ENCODE measurements at places on chromosomes 6 and 20. TPM values are rescaled to one million over a fixed set of nuclear protein-coding genes. Genes with fewer than 3 reads are reported as not detected.

The E2F1 gene
- total RNA-seq, result 67.8 TPM

The CLDN20 gene
- not detected for total RNA-seq

The SLC22A3 gene
- total RNA-seq, result not detected

The DLK2 gene
- total RNA-seq, result 1.6 TPM

The HM13 gene
- total RNA-seq, result 110 TPM

The RPN2 gene
- total RNA-seq, result 123 TPM

The C6orf163 gene
- total RNA-seq, result 1.1 TPM

The GABRR2 gene
- total RNA-seq, result 0.51 TPM

The TMEM74B gene
- total RNA-seq, result 1.3 TPM

The SCP2D1 gene
- not detected for total RNA-seq

The PGC gene
- not detected for total RNA-seq

The TP53TG5 gene
- total RNA-seq, result 0.55 TPM

The PLG gene
- not detected for total RNA-seq

- peak; percentile 77 for DNase-seq
- peaks cover 3% of the 10 kb centered on the region for H3K36me3 ChIP-seq
Observed at GRCh38 chr20:64077876-64078551, 1.3 kb downstream of the RGS19 start.

DNA sequence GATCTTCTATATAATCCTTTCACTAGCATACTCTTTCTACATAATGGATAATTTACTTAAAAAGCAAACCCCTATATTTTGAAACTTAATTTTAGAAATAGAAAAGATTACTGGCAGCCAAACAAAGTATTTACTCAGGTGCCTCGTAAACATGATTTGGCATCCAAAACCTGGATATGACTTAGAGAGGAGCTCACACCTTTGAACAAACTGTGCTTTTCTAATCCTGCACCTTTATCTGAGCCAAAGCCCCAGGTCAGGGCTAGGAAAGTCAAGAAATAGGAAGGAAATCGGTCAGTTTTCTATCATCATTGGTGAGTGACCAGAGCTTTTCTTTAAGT lies 170.9 kb downstream of the PHF3 start:
- no peak overlapping the region for H3K27ac ChIP-seq
- no peaks in the 10 kb centered on the region for H3K36me3 ChIP-seq
- H3K4me3 ChIP-seq, result no peak overlapping the region

DNA sequence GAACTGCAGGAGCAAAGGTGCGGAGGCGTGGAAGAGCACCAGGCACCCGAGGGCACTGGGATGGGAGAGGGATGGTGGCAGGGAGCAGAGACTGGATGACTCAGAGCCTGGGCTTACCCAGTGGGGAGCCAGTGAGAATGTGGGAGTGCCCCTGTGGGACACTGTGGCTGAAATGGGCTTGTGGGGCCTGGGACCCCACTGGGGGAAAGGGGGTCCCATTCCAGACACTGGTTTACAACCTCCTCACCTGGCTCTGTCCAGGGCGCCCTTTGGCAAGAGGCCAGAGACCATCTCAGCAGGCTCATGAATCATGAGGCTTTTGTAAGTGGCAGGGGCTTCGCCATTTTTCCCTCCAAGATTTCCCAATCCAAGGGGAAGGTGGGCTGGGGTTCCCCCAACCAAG lies 124.0 kb upstream of the MAFB start:
- H3K36me3 ChIP-seq, result no peaks in the 10 kb centered on the region
- H3K27ac ChIP-seq, result no peak overlapping the region
- DNase-seq, result no peak
- H3K27me3 ChIP-seq, result no peaks in the 10 kb centered on the region
- H3K4me1 ChIP-seq, result no peaks in the 10 kb centered on the region
- H3K4me3 ChIP-seq, result no peak overlapping the region

GRCh38 chr6:49205526-49205925 lies 257.5 kb downstream of the MMUT start:
- no peak overlapping the region for H3K27ac ChIP-seq
- H3K4me3 ChIP-seq, result no peak overlapping the region
- no peaks in the 10 kb centered on the region for H3K36me3 ChIP-seq
- H3K4me1 ChIP-seq, result no peaks in the 10 kb centered on the region
- H3K27me3 ChIP-seq, result no peaks in the 10 kb centered on the region
- no peak for DNase-seq

GRCh38 chr20:15767999-15768741 lies 805.1 kb downstream of the KIF16B start:
- no peak overlapping the region for H3K4me3 ChIP-seq
- H3K27ac ChIP-seq, result no peak overlapping the region
- no peaks in the 10 kb centered on the region for H3K27me3 ChIP-seq
- H3K36me3 ChIP-seq, result no peaks in the 10 kb centered on the region
- DNase-seq, result no peak

DNA sequence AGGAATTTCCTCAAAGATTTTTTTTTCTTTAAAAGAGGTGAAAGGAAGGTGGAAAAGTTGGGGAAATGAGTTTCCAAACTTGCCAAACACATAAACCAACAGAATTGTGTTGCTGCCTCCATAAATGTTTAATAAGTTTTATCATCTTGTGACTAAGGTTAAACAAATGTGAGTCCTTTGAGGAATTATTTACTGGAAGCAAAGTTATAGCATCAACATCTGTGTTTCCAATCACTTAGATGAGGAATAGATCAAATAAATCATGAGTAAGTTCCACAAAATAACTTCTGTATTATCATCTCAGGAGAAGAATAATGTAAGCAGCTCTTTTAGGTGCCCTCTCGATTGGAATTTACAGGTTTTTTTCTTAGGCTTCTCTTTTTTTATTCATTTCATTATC lies 20.5 kb downstream of the TSHZ2 start:
- no peaks in the 10 kb centered on the region for H3K27me3 ChIP-seq
- no peak overlapping the region for H3K4me3 ChIP-seq
- H3K4me1 ChIP-seq, result peaks cover 20% of the 10 kb centered on the region
- H3K27ac ChIP-seq, result no peak overlapping the region

- no peak overlapping the region for H3K4me3 ChIP-seq
- no peaks in the 10 kb centered on the region for H3K27me3 ChIP-seq
- H3K4me1 ChIP-seq, result peaks cover 19% of the 10 kb centered on the region
- DNase-seq, result no peak
Observed at GRCh38 chr6:87825821-87826221, 123.8 kb upstream of the AKIRIN2 start.

- no peak overlapping the region for H3K4me3 ChIP-seq
- no peaks in the 10 kb centered on the region for H3K27me3 ChIP-seq
- peaks cover 2% of the 10 kb centered on the region for H3K4me1 ChIP-seq
- H3K27ac ChIP-seq, result no peak overlapping the region
Observed at GRCh38 chr20:13426870-13427269, 205.8 kb downstream of the ISM1 start.

GRCh38 chr6:49906526-49906925 lies 40.2 kb upstream of the CRISP1 start:
- H3K36me3 ChIP-seq, result no peaks in the 10 kb centered on the region
- no peaks in the 10 kb centered on the region for H3K27me3 ChIP-seq
- H3K4me1 ChIP-seq, result no peaks in the 10 kb centered on the region
- no peak overlapping the region for H3K4me3 ChIP-seq
- DNase-seq, result no peak
- H3K27ac ChIP-seq, result no peak overlapping the region

DNA sequence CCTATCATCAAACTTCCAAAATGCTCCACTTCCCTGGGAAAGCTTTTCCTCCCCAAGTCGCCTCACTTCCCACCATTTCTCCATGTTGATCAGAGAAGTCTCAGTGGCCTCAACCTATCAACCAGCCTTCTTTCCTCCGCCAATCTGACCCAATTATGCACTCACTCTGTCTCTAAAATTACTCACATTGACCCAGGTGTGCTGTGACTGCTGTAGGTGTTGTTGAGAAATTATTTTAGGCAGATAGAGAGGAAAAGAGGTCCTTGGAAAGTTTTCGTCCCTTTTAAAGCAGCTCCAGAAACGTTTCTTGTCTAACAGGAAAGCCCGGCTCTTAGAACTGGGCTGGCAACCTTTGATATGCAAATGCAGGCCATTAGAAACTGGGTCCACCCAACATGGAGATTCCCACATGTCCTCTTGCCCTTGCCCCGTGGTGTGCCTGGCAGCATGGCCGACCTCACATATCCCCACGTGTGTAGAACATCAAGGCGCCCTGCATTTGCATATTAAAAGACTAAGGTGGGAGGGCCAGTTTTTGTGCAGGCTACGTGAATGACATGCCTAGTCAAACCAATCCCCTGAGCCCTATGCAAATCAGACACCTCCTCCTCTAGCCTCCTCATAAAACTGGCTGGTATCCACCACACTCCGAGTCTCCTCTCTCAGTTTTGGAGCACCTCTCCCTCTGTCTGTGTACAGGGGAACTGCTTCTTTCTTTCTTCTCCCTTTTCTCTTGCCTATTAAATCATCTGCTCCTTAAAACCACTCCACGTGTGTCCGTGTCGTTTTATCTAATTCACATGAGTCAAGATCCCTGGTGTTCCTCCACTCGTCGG lies 12.9 kb downstream of the IPCEF1 start:
- no peak overlapping the region for H3K27ac ChIP-seq
- peaks cover 15% of the 10 kb centered on the region for H3K27me3 ChIP-seq
- H3K4me3 ChIP-seq, result no peak overlapping the region
- H3K4me1 ChIP-seq, result no peaks in the 10 kb centered on the region

DNA sequence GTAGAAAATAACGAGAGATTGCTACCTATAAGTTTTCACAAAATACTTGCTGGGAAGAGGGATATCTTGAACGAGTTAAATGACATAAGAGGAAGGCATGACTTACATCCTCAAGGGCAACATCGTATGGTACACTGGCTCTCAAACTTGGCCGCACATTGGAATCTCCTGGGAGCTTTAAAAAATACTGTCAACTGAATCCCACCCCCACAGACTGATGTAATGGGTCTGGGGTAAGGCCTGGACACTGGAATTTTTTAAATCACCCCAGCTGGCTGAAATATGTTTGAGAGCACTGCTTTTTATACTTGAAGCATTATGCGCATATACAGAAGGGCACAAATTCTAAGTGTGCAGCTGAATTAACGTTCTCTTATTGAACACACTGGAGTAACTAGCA lies 8.0 kb upstream of the TSHZ2 start:
- no peaks in the 10 kb centered on the region for H3K27me3 ChIP-seq
- H3K27ac ChIP-seq, result no peak overlapping the region
- no peak for DNase-seq
- H3K4me3 ChIP-seq, result no peak overlapping the region
- H3K36me3 ChIP-seq, result no peaks in the 10 kb centered on the region
- H3K4me1 ChIP-seq, result no peaks in the 10 kb centered on the region

DNA sequence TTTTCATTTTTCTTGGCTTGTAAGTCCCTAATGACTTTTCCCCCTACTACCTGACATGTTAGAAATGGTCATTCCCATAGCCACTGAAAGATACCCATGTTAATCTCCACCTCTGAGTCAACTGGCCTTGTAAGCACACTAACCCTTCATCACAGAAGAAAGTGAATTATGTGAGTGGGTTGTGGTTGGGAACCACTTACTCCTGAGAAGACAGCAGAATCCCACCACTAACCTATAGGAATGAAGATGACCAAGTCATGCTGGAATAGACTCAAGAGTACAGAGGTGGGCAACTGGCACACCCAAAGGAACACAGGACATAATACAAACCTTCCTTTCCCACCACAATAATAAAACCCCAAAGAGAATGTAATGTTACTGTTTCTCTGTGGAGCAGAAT lies 30.1 kb downstream of the RAMACL start:
- H3K36me3 ChIP-seq, result peaks cover 3% of the 10 kb centered on the region
- no peak for DNase-seq
- H3K4me3 ChIP-seq, result no peak overlapping the region
- peaks cover 2% of the 10 kb centered on the region for H3K4me1 ChIP-seq
- H3K27ac ChIP-seq, result no peak overlapping the region

DNA sequence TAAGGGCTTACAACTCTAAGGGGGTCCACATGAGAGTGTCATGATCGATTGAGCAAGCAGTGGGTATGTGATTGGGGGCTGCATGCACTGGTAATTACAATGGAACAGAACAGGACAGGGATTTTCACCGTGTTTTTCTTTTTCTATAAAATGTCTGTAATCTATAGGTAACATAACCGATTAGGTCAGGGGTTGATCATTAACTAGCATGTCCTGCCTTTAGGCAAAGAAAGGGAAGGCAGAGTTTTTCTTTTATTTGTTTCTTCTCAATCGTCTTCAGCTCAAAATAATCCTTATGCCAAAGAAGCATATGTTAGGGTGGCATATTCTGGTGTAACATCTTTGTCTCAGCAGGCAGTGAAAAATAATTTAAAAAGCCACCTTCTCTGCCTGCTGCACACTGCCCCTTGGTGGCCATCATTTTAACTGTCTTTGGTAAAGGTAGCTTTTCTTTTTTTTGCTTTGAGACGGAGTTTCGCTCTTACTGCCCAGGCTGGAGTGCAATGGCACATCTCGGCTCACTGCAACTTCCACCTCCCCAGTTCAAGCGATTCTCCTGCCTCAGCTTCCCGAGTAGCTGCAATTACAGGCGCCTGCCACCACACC lies 9.7 kb upstream of the CEP43 start:
- DNase-seq, result peak; percentile 53
- no peak overlapping the region for H3K4me3 ChIP-seq
- no peaks in the 10 kb centered on the region for H3K36me3 ChIP-seq
- H3K27me3 ChIP-seq, result no peaks in the 10 kb centered on the region
- peaks cover 24% of the 10 kb centered on the region for H3K4me1 ChIP-seq
- no peak overlapping the region for H3K27ac ChIP-seq

DNA sequence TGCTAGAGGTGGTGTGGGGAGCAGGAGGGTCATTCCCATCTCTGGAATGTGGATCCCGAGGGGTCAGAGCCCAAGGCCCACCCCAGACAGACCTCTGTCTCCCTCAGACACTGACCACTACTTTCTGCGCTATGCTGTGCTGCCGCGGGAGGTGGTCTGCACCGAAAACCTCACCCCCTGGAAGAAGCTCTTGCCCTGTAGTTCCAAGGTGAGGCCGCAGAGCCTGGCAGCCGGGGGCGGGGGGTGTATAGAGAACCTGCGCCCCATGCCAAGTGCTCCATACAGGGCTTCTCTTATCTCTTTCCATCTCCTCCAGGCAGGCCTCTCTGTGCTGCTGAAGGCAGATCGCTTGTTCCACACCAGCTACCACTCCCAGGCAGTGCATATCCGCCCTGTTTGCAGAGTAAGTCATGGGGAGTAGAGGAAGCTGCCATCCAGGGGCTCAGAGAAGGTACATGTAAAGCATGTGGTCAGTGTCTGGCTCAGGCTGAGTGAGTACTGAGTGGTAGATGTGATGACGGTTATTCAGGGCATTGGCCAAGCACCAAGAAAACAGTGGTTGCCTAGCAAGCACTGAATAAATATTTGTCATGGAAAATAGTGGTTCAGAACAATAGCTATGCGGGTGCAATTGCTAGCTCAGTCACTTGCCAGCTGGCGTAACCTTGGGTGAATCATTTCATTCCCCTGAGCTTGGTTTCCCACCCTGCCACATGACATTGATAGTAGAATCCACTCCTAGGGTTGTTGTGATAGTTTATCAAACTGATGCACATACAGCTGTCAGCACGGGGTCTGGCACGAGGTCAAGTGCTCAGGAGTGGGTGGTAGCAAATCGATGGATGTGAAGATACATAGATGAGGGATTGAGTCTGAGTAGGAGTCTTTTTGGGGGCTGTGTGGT lies 3.5 kb downstream of the PIGT start:
- H3K27me3 ChIP-seq, result no peaks in the 10 kb centered on the region
- H3K27ac ChIP-seq, result peak overlapping the region; percentile 71
- peaks cover 43% of the 10 kb centered on the region for H3K4me1 ChIP-seq
- H3K36me3 ChIP-seq, result peaks cover 30% of the 10 kb centered on the region
